Urothelium cell line (cell line): ENCODE measurements at places on chromosomes 3 and 15.

- no peak for DNase-seq
Observed at GRCh38 chr3:119080364-119080763, 45.7 kb upstream of the IGSF11 start.

- DNase-seq = no peak
Observed at GRCh38 chr15:72021604-72022003, 96.3 kb downstream of the MYO9A start.

DNA sequence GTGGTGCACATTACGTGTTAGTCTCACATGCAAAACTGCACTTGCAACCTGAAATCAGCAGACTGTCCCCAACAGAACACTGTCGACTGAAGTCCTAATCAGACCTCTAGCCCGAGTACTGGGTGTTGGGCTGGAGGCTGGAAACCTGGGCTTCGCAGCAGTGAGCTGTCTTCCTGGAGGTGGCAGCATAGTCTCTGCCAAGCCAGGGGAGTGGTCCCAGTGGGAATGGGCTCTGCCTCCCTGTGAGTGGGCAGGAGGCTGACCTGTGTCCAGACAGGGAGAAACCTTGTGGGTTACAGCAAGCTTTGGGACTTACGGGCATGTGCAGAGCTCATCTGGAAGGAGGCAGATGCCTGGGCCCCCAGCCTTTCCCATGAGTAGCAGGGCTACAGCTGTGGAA lies 38.2 kb upstream of the MYZAP start:
- DNase-seq = no peak

GRCh38 chr15:82122746-82123400 lies 77.1 kb upstream of the MEX3B start:
- DNase-seq = peak; percentile 73

- no peak for DNase-seq
Observed at GRCh38 chr3:141228395-141228794, 3.2 kb upstream of the PXYLP1 start.

GRCh38 chr3:127822041-127822681 lies at the start of gene MGLL:
TSS of gene MGLL (minus strand) at chr3:127822515. CDS start at chr3:127822318, 197 bp downstream.
- DNase-seq = no peak

DNA sequence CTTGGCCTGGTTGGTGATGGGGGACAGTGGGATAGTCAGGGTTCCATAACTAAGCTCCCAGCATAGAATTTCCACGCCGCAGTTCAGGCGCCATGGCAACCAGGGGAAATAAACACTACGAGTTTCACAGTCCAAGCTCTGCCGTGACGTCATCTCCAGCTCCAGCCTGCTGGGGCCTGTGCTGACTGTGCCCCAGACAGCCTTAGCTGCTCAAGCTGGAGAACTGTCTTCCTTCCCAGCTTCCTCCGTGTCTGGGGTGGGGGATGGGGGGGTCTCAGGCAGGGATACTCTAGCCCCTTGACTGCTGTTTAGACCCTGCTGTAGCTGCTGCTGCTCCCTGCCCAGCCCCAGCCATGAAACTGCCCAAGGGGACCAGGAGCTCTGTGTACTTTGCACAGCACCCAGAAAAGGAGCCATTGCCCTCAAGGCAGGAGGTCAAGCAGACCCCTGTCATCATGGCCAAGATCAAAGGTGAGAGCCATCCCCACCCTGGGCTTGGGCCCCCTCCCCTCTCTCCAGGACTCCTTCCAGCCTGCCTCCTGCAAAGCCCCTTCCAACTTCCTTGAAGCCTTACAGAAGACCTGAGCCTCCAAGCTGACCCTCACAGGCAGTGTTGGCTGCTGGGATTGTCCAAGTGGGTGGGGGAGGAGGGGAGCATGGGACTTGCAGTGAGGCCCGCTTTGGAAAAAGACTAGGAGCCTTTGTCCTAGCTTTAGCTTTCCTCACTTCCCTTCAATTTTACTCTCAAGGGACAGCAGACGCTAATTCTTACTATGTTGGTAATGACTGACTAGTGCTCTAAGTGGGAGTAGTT lies 11.4 kb upstream of the CSPG4 start:
- DNase-seq = peak; percentile 81

DNA sequence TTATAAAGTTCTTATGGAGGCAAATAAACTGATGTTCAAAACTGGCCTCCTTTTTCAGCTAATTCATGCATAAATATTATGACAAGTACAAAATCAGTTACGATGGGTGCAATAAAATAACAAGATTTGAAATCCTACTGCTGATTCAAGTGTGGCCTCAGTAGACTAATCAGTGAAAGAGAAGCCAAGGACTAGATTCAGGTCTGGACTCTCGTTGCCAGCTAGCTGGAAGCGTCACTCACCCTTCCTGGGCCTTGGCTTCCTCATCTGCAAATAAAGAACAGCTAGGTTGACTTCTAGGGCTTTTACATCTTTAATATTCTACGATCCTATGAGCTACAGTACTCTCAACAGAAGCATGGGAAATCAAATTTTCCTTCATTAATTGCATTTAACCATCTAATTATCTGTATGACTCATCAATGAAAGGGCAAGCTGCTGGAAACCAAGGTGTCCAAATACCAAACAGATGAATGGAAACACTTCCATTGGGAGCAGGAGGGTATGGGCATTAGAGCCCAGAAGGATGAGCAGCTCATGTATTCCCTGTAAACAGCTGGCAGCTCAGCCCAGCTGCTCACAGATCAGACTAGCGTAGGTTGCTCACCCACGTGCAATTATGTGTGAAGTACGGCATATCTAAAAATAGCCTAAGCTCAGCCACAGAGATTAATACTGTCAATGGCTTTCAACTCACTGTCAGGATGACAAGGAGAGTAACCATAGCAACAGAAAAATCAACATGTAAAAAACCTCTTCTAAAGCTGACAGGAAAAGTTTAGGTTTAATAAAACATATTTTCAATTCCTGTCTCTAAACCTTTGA lies 294.8 kb downstream of the PLCL2 start:
- DNase-seq = no peak

GRCh38 chr3:146536681-146537080 lies 7.7 kb downstream of the PLSCR1 start:
- DNase-seq = no peak

DNA sequence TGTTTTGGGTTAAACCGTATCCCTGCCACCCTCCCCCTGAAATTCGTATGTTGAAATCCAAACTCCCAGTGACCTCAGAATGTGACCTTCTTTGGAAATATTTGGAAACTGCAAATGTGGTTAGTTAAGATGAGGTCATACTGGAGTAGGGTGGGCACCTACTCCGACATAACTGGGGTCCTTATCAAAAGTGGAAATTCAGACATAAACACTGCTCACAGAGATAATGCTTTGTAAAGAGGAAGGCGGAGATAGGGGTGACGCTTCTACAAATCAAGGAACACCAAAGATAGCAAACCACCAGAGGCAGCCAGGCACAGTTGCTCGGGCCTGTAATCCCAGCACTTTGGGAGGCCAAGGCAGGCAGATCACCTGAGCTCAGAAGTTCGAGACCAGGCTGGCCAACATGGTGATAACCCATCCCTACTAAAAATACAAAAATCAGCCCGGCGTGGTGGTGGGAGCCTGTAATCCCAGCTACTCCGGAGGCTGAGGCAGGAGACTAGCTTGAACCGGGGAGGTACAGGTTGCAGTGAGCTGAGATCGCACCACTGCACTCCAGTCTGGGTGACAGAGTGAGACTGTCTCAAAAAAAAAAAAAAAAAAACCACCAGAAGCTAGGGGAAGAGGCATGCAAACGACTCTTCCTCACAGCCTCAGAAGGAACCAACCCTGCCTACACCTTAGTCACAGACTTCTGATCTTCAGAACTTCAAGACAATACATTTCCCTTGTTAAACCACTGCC lies 51.1 kb upstream of the CHD2 start:
- no peak for DNase-seq

GRCh38 chr3:20236603-20237002 lies 50.6 kb upstream of the SGO1 start:
- DNase-seq = no peak

DNA sequence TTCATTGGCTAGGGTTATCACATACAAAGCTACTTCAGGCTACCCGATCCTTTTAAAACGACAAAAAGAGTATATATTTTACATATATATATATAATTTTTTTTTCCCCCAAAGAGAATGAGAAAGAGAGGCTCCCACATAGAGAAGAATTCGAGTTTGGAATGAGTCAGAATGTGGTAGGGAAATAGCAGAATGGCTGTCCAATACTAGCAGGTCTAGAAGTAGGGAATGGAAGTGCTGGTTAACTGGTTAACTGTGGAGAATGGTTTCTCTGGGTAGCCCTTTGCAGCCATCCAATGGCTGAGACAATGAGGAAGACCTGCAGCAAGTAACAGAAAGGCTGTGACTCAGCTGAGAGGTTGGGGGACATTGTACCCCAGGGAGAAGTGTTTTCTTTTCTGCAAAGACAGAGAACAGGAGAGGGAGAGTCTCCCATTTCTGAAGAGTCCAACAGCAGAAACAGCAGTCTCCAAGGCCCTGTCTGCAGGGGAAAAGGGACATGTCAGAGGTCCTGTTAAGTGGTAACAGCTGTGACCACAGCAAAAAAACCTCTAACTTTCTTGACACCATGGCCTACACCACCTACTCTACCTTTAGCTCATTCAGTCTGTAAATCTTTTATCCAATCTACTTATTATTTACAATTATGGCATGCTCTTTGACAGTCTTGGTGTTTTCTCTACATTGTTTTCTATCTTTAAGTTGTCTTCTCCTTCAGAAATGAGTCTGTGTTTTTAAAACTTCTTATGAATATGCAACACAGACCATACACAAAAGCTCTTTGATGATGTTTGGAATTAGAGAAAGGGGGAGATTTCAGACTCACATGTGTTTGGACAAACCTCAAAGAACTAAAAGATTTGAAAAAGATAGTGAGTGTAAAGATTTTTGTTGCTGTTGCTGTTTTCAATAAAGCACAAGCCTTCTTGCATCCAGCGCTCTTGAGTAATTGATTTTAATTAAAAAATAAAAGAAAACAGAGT lies 116.1 kb upstream of the SLC7A14 start:
- DNase-seq = no peak

GRCh38 chr15:80163217-80163616 lies 10.4 kb downstream of the FAH start:
- no peak for DNase-seq

DNA sequence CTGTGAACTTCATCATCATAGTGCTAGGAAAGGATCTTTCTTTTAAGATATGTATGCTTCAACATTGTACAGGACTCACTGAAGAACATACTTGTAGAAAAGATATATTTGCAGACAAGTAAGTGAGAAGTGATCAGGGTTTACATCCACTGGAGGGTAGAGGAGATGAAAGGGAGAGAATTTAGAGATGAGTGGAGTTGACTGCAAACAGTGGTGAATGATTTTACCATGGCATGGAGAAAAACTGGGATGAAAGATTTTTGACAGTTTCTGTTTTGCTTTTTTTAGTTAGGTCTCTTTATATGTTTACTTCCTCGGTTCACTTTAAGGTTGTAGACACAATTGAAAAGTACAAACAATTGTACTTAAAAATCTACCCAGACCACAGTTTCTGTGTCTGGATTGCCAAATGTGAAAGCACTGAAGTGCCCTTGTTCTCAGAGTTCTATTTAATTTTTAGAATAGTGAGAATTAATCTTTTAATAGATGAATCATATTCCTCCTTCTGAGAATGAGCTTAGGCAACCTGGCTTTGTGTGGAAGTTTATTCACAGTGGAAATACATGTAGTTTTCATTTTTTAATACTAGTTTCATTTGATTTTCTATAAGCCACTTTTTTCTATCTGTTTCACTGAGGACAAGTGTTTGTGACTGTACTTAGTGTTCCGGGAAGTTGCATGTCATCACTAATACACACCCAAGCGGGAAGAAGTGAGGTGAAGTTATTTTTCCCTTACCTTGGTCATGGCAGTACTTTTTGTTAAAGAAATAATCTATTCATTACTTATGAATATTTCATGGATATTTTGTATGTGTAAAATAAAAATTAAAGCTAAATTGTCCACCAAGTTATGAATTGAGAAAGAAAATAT lies 1.8 kb upstream of the GPR171 start:
- DNase-seq = no peak
